AG09309 (cell line): ENCODE measurements at places on chromosomes 16 and 17.

- DNase-seq: no peak
These were observed 3.7 kb upstream of the ZDHHC1 start for GRCh38 chr16:67419931-67420330.

- no peak for DNase-seq
These were observed 407.3 kb downstream of the UTP18 start for GRCh38 chr17:51667706-51668083.

- DNase-seq: no peak
These were observed 41.6 kb downstream of the CDH1 start for GRCh38 chr16:68778551-68779231.

DNA sequence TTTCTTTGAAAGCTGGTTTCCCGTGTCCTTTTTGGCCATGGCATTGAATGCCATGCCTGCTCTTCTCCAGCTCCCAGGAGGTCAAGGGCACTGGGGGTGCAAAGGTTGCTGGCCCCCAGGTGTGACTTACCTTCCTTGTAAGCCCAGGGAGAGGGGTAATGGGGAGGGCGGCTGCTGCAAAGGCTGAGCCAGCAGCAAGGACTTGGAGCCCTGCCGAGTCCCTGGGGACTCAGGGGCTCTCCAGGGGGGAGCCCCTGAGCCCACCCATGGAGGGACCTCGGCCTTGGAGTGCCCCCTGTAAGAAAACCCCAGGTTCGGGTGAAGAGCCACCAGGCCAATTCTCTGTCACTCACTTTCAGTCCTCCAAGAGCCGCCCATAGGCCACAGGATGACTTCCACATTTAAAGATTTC, 5.9 kb upstream of the CCL22 start:
- DNase-seq: no peak

DNA sequence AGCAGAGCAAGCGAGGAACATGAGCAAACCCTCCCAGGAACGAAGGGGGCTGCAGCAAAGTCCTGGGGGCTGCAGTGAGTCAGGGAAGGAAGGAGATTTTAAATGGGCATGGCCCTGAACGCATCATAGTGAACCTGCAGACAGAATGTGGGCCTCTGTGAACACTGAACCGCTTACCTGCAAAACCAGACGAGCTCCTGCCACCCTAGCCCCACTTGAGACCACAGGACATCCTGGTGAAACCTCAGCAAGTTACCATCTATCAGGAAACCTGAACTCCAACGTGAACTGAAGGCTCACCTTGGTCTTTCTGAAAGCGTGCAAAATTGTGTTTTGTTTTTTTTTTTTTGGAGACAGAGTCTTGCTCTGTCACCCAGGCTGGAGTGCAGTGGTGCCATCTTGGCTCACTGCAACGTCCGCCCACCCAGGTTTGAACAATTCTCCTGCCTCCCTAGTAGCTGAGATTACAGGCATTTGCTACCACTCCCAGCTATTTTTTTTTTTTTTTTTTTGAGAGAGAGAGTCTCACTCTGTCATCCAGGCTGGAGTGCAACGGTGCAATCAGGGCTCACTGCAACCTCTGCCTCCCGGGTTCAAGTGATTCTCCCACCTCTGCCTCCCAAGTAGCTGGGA, 30.8 kb downstream of the FANCA start:
- no peak for DNase-seq

- no peak for DNase-seq
These were observed 158.1 kb downstream of the VPS53 start for GRCh38 chr17:556431-556995.

DNA sequence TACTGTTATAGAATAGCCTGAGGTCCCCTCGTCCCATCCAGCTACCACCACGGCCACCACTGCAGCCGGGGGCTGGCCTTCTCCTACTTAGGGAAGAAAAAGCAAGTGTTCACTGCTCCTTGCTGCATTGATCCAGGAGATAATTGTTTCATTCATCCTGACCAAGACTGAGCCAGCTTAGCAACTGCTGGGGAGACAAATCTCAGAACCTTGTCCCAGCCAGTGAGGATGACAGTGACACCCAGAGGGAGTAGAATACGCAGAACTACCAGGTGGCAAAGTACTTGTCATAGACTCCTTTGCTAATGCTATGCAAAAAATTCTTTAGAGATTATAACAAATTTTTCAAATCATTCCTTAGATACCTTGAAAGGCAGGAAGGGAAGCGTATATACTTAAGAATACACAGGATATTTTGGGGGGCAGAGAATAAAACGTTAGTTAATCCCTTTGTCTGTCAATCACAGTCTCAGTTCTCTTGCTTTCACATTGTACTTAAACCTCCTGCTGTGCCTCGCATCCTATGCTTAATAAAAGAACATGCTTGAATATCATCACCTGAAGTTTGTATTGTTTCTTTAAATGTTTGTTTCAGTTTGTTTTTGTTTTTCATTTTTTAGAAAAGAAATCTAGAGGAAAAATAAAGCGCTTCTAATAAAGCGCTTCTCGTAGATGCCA, 388.3 kb downstream of the MAF start:
- DNase-seq: no peak

GRCh38 chr17:81960130-81960958, 643 bp downstream of the NOTUM start:
- no peak for DNase-seq

GRCh38 chr17:78494696-78495330, 82.4 kb downstream of the DNAH17 start:
- DNase-seq: no peak
